Foreskin fibroblast (primary cell): ENCODE measurements at places on chromosomes 3 and 15.

DNA sequence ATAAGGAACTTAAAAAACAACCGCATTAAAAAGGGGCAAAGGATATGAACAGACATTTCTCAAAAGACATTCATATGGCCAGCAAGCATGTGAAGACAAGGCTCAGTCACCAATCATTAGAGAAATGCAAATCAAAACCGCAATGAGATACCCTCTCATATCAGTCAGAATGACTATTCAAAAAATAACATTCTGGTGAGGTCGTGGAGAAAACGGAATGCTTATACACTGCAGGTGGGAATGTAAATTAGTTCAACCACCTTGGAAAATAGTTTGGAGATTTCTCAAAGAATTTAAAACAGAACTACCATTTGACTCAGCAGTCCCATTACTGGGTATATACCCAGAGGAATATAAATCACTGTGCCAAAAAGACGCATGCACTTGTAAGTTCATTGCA lies 496.6 kb upstream of the SGO1 start:
- no peak for DNase-seq

DNA sequence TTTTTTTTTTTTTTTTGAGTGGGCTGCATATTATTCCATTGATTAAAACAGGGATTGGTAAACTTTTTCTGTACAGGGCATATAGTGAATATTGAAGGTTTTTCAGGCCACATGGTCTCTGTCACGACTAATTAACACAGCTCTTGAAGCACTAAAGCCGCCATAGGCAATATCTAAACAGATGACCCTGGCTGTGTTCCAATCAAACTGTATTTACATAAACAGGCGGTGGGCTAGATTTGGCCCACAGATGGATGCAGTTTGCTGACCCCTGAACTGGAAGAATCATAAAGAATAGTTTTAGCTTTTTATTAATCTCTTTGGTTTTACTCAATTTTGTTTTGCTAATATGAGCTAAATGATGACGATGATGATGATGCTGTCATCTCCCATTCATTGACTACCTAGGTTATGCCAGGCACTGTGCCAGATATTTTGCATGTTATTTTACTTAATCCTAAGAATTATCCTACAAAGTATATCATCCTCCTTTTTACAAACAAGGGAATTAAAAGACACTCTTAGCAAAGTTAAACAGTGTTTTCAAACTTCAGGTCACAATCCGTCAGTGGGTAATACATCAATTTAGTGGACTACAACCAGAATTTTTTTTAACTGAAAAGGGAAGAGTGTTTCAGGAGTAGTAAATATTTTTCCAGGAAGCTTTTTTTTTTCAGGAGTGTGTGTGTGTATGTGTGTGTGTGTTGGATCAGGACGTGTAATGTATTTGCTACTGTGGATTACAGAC lies 54.3 kb downstream of the LMCD1 start:
- no peak for DNase-seq

GRCh38 chr3:16031434-16031833 lies 143.0 kb upstream of the GALNT15 start:
- no peak for DNase-seq

- DNase-seq, result no peak
Observed at GRCh38 chr3:41943311-41943843, 18.5 kb downstream of the ULK4 start.

DNA sequence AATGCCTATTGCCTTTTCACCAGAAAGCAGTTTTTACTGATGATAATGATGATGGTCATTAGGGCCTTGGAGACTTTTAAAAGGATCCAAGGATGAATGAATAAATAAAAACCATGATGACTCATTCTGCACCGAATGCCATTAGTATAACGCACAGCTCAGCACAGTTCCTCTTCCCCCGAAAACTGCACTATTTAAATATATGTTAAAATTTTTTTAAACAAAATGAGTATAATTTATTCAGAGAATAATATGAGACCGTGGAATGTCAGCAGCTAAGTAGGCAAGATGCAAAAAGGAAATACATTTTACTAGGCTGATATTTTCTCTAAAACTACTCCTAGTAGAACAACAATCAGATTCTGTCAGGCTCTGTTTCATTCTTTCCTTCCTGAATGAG lies 83.4 kb upstream of the NANOGP8 start:
- peak; percentile 74 for DNase-seq

GRCh38 chr15:33506781-33507296 lies 196.1 kb downstream of the RYR3 start:
- no peak for DNase-seq

- DNase-seq, result no peak
Observed at GRCh38 chr3:142530296-142530695, 48.2 kb downstream of the ATR start.

- no peak for DNase-seq
Observed at GRCh38 chr15:85772668-85773067, 22.1 kb downstream of the KLHL25 start.
